Astrocyte (in vitro differentiated cells and primary cell): ENCODE measurements at places on chromosomes 4 and X.
A peak's percentile ranks its signal among the peaks of the same experiment; 100 is the strongest.

- peak; percentile 57 for DNase-seq
Measured at GRCh38 chr4:78131403-78131802, 74.3 kb downstream of the FRAS1 start.

DNA sequence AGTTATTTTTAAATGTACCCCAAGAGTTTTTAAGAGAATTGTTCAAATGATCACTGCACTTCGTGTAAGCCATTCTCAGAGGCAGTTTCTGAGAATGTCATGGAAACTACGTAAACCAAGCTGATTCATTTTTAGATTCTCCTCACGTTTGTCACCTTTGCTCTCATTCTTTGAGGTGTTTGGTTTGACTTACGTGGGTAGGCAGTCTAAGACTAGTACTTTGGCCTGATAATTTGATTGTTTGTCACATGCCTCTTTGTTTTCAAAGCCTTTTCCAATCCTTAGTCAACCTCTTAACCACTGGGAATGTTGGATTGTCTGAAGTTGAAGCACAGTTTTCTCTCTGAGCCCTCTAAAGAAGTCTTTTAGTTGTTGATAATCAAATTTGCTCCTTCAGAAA lies 10.5 kb downstream of the SEPTIN11 start:
- DNase-seq = peak; percentile 78

DNA sequence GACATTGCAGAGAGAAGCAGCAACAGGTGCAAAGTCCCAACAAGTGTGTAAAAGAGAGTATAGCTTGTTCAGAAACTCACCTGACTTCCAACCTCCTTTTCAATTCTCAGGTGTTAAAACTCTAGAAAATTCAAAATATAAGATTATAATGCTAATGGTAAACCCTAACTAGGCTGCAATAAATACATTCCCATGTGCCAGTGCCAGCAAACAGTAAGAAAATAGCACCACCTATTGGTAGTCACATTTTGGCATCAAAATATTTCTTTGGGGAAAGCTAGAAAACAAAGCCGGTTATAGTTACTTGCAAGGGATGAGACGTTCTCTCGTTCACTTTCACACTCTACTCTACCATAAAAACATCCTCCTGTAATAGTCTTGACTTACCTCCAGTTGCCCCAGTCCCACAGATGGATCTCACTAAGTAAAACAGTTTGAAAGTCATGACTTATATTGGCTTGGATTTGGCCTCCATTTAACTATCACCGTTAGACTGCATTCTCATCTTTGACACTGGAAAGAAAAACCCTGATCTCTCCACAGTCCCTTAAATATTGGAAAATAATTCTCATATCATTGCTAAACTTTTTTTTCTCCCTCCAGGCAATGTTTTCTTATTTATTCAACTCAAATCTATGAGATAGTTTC lies 9.6 kb downstream of the BMP3 start:
- peak; percentile 6 for DNase-seq

GRCh38 chrX:50747471-50747900 lies 66.5 kb downstream of the SHROOM4 start:
- peak; percentile 42 for DNase-seq

DNA sequence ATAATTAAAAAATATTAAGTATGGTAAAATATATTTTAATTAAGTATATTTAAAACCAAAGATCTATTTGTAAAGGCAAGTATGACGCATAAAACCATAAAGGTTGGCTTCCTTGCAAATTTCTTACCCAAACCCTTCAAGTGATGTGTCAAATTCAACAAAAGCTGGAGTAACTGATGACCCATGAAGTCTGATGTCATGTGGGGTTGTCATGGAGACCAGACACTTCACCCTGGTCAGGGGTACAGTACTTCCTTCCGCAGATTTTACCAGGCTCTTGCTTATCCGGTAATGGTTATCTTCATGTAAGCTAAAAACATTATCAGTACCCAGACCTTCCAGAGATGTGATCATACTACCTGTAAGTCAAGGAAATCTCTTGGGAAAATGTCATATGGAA lies 170.1 kb downstream of the WDFY3 start:
- peak; percentile 16 for DNase-seq

- no peak for DNase-seq
Measured at GRCh38 chr4:52251864-52252263, 200.8 kb downstream of the SPATA18 start.

DNA sequence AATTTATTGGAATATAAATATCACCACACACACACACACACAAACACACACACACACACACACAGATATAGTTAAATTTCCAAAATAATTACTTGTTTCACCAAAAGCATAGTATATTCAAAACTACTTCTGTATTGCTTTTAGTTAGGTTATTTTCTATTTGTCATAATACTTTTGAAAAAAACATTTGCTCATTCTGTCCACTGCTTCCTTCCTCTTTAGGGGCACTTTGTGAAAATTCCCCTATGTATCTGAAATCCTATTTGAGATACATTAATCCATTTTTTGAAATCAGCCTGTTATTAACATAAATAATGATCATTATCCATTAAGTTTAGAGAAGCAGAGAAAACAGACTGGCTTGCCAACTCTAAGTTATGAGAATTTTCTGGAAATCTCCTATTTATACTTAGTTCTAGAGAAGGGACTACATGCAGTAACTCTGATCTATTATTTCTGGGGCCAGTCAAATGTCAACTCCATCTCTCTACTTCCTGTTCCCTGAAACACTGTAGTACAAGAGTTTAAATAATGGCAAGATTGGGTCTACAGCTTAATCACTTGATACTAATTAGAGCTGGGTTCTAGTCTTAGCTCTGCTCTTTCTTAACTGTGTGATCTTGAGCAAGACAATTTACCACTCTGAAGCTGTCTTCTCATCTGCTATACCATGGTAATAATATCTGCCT lies 54.4 kb upstream of the GPR174 start:
- no peak for DNase-seq

GRCh38 chrX:79117078-79117477 lies 27.4 kb upstream of the GPR174 start:
- DNase-seq = no peak

DNA sequence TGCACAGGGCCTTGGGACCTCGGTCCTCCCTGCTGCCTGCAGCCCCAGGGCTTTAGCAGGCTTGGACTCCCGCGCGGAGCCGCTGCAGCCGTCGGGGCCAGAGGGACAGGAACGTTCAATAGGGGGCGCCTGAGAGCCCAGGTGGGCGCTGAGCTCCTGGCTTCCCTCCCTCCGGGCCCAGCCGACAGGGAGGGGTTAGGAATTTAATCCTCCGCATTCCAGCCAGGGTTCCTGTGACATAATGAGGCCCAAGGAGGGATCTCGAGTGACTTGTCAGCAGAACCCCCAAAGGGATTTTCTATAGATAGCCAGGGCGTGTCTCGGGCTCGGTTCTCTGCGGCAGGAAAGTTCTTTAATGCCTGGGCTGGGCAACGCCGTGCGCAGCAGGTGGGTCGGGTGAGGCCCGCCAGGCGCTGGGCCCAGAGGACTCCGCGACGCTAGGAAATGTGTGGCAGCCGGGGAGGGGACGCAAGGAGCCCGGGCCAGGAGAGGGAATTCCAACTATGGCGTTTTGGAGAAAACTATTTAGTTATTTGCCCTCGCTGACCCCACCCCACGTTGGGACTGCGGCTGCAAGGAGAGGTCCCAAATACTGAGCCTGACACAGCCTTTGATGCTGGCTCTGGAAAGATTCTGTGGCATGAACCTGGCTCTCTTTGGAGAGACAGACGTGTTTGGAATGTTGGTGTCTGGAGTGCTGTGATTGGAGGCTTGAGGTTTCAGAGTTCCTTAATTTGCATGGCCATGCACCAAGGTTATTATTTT lies 285.2 kb upstream of the GATB start:
- DNase-seq = peak; percentile 53

GRCh38 chrX:133495464-133496391 lies 80.4 kb upstream of the GPC4 start:
- DNase-seq = peak; percentile 80

DNA sequence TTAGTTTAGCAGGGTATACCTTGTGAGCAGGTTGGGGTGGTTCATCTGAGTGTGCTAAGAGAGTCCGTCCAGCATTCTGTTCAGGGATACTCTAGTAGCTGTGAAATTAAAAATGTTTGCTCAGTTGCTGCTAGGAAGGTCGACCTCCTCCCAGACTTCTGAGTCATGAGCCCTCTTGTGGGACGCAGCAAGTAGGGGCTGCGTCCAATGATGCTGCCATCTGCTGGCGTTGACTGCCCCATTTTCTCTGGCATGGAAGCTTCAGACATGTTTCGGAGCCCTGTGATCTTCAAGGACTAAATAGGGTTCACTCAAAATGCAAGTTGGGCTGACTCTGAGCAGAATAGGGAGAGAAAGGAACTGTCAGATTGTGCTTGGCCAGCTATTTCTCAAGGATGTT lies 201.0 kb upstream of the ARSJ start:
- DNase-seq = peak; percentile 81

- no peak for DNase-seq
Measured at GRCh38 chr4:104642521-104642920, 147.8 kb upstream of the CXXC4 start.

DNA sequence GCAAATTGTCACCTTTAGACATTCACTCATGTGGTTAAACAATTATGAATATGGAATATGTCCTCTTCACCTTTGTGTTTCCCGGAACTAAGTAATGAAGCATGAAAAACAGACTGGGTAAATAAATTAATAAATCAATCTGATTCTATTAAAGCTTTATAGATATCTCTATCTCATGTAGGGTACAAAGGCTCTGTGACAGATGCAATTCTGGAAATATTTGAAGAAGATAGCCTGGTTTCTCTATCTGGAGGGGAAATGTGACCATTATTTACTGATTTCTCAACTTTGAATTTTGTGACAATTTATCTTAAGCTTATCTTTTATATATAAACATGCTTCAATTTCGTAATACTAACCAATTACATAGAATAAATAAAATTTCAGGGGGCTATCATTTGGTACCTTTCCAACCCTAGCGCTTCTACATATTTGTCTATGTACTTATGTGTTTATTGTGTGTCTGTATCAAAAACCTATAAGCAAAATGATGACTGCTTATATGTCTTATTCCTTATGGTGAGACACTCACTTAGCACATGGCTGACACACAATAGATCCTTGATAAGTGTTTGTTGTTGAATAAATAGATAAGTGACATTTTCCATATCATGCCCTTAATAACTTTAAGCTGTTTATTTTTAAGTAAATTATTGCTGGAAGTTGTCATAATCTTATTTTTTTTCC lies 9.9 kb downstream of the CTSO start:
- no peak for DNase-seq

DNA sequence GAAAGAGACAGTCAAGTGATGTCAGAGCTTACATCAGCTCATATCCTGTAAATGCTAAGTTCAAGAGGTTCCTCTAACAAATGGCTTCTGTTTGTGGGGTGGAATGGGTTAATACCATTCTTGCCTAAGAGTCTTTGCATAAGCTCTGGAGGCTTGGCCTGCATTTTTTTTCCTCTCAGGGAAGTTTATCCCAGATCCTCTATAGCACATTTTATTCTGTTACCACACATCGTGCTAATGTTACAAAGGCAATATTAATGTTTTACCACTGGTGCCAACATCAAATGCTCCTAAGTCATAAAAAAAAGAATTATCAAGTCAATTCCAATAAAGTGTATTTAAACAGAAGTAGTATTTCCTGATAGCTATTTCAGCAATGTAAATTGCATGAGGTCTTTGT lies 2.9 kb upstream of the ADH6 start:
- DNase-seq = no peak
